ENCODE measurements at places on chromosomes 2 and 18.
A peak's percentile ranks its signal among the peaks of the same experiment; 100 is the strongest.

- DNase-seq, result no peak
Measured at GRCh38 chr2:159797543-159798375, at the start of gene CD302. Gene CD302, minus strand, starts transcription at chr2:159798208. Its CDS starts 10 bp downstream, at chr2:159798198.

- DNase-seq, result no peak
Measured at GRCh38 chr2:20424300-20425290, 22.3 kb upstream of the RHOB start.

GRCh38 chr2:236613612-236614011 is 44.0 kb downstream of the ACKR3 start:
- DNase-seq, result no peak

GRCh38 chr18:331221-331821 is 63.5 kb upstream of the THOC1 start:
- no peak for DNase-seq

- DNase-seq, result no peak
Measured at GRCh38 chr2:159985656-159986055, 76.8 kb downstream of the PLA2R1 start.

DNA sequence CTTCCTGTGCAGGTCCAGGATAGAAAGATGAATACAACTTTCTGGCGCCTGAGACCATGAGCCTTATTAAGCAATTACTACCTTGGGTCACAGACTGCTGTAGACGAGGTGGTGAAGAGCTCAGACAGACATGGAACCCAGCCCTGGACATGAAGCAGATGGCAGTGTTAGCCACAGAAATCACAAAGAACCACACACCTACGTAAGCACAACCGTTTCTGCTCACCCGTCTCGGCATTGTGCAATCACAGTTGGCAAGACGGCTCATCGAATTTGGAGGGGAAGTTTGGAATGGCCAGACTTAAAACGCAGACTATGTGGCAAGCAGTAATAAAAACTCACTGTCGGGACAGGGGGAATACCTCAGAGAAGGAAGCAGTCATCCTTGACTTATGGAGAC is 24.3 kb upstream of the ASPRV1 start:
- no peak for DNase-seq

- peak; percentile 26 for DNase-seq
Measured at GRCh38 chr2:102806250-102806837, 44.5 kb downstream of the TMEM182 start.

DNA sequence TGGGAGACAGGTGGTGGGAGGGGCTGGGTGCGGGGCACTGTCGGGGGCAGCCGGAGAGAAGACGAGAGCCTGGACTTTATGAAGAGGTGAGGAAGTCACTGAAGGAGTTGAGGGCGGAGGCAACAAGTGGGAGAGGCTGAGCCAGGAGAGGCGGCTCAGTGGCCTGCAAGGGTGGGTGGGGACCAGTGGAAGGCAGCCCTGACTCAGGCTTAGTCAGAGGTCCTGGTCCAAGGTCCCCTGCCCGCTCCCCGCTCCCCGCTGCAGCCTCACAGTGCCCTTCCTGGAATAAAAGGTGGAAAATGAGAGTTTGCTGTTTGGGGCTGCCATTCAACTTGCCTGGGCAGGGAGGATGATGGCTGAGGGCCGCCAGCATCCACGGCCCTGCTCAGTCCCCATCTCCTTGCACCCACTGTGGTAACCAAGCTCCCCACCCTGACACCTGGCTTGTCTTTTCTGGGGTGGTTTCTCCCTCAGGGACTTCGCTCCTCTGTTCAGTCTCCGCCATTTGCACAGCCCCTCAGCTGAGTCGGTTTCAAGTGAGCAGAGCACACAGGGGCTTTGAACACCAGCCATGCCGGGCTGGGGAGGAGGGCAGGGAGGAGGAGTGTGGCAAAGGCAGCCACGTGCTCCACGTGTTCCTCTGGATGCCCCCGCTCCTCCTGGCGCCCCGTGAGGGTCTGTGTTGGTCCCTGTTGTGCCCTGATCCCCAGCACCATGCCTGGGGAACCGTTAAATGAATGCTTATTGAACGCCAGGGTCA is 13.7 kb upstream of the RALB start:
- DNase-seq, result no peak

- no peak for DNase-seq
Measured at GRCh38 chr2:5736886-5737285, 44.7 kb downstream of the SOX11 start.

- no peak for DNase-seq
Measured at GRCh38 chr2:213125646-213126347, 25.6 kb downstream of the IKZF2 start.

GRCh38 chr2:157657101-157657500 is 28.4 kb upstream of the ACVR1C start:
- no peak for DNase-seq

GRCh38 chr2:238431456-238431855 is 4.7 kb downstream of the ASB1 start:
- no peak for DNase-seq

- DNase-seq, result no peak
Measured at GRCh38 chr2:195677884-195678283, 20.9 kb downstream of the SLC39A10 start.

DNA sequence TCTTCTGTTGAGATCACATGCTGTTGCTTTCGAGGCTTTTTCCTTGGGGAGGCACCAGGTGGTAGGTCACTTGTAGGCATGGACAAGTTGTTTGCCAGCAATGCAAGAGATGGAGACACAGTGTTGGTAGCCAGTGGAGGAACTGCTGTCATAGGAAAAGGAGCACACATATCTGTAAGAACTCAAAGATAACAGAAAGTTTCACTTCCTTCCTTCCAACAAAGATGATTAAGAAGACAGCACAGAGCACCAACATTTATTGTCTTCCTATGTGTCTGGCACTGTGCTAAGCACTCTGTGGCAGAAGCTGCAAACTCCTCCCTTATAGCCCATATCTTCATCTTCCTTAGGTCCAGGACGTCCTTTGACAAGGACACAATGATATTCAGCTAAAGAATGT is 64.5 kb upstream of the AMMECR1L start:
- no peak for DNase-seq

GRCh38 chr18:79625924-79626561 is 53.6 kb upstream of the CTDP1 start:
- DNase-seq, result no peak

- no peak for DNase-seq
Measured at GRCh38 chr2:21650569-21650968, 526.8 kb downstream of the TDRD15 start.

DNA sequence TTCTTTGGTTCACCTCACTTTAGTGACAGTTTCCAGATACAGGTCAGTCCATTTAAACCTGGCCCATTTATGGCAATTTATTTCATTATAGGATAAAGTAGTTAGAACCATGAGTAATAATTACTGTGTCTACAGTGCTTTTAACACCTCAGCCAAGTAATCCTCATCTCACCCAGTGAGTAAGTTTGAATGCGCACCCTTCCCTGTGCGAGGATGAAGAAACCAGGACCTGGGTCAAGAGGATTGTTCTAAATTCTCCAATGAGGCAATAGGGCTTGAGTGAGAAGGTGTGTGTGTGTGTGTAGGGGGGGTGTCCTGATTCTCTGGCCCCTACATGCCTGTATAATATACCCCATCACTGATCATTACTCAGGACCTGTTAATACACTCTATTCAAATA is 854 bp upstream of the MYO1B start:
- no peak for DNase-seq

DNA sequence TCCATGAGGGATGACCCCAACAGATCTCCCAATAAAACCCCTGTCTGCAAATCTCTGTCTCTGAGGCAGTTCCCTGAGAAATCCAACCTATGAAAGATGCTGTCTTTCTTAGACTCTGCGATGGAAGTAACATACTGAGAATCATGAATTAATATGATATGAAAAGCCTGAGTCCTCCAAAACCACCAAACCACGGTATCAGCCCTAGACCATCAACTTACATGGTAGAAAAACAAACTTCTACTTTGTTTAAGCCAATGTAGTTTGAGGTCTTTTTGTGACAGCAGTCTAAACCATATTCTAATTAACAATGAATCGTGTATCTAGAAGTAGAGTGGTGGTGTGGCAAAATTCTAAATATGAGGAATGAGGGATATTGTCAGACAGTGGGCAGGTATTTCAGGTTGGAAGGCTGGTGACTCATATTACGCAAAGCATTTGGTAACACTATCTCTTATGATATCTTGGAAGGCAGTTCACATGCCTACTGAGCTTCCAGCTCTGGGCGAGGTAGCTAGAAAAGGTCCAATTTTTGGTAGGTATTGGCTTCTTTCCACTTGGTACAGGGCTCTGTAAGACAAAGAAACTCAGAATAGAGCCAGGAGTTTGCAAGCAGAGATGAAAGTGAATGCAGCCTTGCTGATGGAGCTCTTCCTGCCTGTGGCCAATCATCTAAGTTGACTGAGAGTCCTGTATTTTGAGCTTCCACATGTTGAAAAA is 215.8 kb downstream of the ZFP36L2 start:
- no peak for DNase-seq

- DNase-seq, result no peak
Measured at GRCh38 chr2:144835634-144836350, 315.9 kb upstream of the ZEB2 start.

DNA sequence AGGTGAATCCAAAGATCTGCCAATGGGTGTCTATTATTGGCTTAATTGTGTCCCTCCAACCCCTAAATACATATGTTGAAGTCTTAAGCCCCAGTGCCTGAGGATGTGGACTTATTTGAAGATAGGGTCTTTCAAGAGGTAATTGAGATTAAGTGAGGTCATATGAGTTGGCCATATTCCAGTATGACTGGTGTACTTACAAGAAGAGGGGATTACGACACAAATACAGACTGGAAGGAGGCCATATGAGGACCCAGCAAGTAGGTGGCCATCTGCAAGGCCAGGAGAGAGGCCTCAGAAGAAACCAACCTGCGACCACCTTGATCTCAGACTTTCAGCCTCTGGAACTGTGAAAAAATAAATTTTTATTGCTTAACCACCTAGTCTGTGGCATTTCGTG is 121.1 kb upstream of the FN1 start:
- no peak for DNase-seq

- peak; percentile 8 for DNase-seq
Measured at GRCh38 chr2:221571025-221571550, 1.0 kb downstream of the EPHA4 start.

DNA sequence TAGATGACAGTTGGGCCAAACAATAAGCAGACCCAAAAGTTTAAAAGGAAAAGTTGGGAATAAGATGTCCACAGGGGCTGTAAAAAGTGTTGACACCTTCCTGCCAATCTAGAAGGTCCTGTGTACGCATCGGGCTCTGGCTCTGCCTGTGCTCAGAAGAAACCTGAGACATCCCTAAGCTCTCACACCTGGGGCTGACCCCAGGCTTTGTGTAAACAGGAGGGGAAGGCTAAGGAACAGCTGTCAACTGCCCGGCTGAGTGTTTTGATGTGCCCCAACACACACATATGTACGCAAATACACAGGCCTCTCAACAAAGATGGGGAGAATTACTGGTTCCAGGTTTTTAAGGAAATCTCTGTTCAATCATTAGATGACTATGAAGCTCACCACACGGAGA is 59.5 kb downstream of the TMEM131 start:
- DNase-seq, result no peak

DNA sequence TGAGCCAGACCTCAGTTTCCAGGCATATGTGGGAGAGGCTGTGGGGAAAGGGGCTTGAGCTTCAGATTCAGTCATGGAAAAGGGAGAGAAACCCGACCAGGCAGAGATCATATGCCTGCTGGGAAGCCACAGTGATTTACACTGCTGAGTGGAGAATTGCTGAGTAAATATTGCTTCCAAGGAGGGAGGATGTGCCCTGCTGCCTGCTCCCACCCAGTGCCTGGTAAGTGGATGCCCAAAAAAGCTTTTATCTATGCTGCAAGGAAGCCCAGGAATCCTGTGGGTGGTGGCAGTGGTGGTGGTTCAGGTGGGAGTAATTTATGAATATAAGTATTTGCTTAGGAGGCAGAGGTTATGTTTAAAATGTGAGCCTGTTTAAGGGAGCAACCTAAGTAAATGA is 39.5 kb downstream of the INO80C start:
- no peak for DNase-seq

- no peak for DNase-seq
Measured at GRCh38 chr2:167908786-167909185, 338.6 kb downstream of the STK39 start.

GRCh38 chr2:240640939-240641338 is 15.7 kb downstream of the GPR35 start:
- DNase-seq, result no peak

GRCh38 chr2:84962917-84963316 is 8.0 kb upstream of the KCMF1 start:
- DNase-seq, result no peak

GRCh38 chr2:73109431-73110167 is 3.1 kb downstream of the RAB11FIP5 start:
- DNase-seq, result no peak

DNA sequence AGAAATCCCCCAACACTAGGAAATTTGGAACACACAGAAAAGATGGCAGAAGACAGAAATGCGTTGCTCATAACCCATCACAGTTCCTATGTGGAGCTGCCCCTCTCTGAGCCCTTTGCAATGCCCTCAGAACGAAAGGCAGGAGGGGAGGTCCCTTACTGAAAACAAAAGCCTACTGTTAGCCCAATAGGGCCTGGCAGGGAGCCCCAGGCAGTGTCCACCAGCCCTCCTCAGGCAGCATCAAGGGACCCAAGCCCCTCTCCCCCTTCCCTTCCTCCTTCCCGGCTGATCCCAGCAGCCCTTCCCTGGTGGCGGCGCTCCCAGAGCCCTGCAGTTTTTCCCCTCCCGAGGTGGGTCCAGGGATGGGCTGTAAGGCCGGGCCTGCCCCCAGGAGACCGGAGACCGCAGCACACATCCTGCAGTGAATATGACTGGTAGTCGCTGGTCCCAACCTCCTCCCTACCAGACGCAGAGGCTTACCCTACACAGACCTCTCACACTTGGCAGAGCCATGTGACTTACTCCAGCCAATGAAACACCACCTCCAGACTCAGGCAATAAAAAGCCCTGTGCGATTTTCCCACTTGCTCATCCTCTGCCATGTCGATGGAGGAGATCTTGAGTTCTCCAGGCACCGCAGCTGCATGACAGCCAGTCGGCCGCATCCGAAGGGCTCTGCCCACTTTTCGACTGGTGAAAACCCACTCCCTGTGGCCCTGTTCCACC is 19.4 kb upstream of the DUSP2 start:
- DNase-seq, result no peak

DNA sequence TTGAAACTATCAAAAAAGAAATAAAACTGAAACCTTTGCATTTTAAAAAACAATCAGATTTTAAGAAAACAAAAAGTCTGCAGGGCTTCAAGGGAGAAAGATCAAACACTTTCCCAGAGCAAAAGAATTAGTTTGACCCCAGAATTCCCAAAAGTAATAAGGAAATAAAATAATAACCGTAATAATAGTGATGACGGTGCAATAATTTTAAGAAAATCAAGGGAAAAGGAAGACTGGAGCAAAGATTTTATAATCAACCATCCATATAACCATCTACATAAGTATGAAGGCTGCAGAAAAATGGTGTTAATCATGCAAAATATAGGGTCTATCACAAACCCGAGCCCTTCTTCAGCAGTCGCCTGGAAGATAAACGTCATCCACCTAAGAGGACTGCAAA is 634.8 kb downstream of the GALR1 start:
- no peak for DNase-seq

DNA sequence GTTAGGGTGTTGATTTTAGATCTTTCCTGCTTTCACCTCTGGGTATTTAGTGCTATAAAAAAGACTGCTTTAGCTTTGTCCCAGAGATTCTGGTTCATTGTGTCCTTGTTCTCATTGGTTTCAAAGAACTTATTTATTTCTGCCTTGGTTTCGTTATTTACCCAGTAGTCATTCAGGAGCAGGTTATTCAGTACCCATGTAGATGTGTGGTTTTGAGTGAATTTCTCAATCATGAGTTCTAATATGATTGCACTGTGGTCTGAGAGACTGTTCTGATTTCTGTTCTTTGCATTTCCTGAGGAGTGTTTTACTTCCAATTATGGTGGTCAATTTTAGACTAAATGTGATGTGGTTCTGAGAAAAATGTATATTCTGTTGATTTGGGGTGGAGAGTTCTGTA is 167.1 kb upstream of the KYNU start:
- DNase-seq, result no peak
